ENCODE measurements at places on chromosomes 5 and 9. TPM values are rescaled to one million over a fixed set of nuclear protein-coding genes. Genes with fewer than 3 reads are reported as not detected.

IGFBPL1 gene
- 0.32 TPM for total RNA-seq

HK3 gene
- total RNA-seq, result not detected

RGS7BP gene
- total RNA-seq, result 0.32 TPM

HINT2 gene
- 22.1 TPM for total RNA-seq

CDKN2B gene
- 14.9 TPM for total RNA-seq

PCDHGC4 gene
- total RNA-seq, result 0.32 TPM

Data from epithelial cell of umbilical artery (primary cell).